T-helper 2 cell (primary cell): ENCODE measurements at places on chromosomes 1 and 21.

DNA sequence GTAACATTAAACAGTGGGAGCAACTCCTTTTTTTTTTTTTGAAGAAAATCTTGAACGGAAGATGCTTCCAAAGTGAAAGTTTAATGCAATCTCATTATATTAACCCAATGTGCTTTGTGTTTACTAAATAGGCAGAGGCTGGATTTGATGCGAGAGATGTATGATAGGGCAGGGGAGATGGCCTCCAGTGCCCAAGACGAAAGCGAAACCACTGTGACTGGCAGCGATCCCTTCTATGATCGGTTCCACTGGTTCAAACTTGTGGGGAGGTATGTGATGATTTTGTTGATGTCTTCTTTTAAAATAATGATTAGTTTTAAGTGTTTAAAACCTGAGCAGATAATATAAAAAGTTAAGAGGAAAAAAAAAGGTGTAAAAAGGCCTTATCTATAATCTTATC lies 74.2 kb upstream of the PGD start:
- peak; percentile 88 for DNase-seq

DNA sequence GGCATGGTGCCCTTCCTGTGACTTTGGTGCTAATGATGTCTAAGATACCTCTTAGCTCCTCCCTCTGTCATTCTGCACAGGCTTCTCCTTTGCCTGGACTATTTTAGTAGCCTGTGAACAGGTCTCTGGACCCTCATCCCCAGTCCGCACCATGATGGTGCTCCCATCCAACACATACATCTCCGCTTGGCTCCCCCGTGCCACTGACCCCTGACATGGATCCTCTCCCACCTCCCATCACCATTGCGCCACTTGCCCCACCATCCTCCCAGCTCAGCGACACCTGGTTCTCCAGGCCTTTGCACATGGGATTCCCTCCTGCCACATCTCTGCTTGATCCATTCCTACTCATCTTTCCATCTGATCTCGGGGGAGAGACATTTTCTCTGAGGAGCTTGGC lies 33.9 kb downstream of the RUNX3 start:
- DNase-seq, result no peak

GRCh38 chr1:166822385-166822784 lies 16.9 kb upstream of the POGK start:
- DNase-seq, result no peak

- DNase-seq, result no peak
Measured at GRCh38 chr1:41823471-41823870, 95.3 kb downstream of the HIVEP3 start.

GRCh38 chr1:165842671-165843129 lies 15.3 kb downstream of the UCK2 start:
- no peak for DNase-seq

GRCh38 chr1:154851392-154852177 lies 18.5 kb downstream of the KCNN3 start:
- no peak for DNase-seq

DNA sequence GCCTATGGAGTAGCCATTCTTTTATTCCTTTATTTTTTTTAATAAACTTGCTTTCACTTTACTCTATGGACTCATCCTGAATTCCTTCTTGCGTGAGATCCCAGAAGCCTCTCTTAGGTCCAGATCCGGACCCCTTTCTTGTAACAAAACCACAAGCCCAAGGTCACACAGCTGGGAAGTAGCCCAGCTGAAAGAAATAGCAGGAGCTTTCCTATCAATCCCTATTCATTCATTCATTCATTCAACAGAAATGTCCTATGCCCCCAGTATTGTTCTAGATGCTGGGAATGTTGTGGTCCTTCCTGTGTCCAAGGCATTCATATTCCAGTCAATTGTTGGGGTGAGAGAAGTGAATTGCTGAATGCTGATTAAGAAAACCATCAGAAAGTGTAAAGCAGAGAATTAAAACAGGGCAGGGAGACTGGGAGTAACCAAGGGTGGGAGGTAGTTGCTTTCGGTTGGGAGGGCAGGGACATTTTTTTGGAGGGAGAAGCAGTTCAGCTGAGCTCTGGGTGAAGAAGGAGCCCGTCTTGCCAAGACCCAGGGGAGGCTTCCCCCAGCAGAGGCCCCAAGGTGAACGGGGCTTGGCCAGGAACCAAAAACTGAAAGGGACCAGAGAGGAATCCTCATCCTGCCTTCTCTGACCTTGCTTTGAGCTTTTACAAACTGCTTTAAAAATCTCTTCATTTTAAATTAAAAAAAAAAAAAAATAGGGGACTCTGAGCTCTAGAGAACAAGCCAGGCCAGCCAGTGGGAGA lies 10.8 kb downstream of the PLA2G2D start:
- DNase-seq, result no peak

- no peak for DNase-seq
Measured at GRCh38 chr1:158951956-158952355, 20.6 kb downstream of the PYHIN1 start.

- no peak for DNase-seq
Measured at GRCh38 chr1:16158993-16159831, 3.3 kb upstream of the EPHA2 start.

DNA sequence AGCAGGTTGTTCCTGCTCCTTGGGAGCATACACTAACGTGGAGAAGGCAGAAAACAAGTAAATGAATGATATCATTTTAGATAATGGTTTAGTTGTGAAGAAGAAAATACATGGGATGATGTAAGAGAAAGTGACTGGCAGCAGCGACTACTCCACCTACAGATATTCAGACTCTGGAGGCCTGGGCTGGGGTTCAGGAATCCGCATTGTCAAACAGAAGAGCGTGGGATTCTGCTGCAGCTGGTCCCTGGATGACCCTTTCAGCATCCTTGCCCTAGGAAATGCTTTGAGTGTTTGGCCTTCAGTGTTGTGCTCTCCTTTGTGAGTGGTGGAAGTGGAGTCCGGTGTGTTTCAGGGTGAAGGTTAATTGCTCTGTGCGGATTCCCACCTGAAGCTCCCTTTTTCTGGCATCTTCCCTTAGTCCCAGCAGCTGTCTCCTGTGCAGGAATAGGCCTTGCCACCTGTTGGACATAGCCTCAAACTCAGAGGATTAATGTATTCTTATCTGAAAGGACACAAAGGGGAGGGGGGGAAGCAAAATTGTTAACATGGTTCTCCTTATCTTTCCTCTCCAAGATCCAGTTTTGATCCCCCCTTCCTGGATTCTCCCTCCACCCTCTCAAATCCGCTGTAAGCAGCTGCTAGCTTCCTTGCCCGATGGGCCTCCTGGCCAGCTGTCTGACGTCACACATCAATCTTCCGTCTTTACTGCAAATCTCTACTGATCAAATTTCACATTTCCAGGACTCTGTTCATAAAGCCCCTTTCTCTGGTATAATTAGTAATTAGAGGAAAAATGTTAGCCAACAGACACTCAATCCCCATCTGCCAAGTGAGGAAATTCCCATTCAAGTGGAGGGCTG lies 68.3 kb upstream of the SPAG17 start:
- no peak for DNase-seq

GRCh38 chr1:233211595-233211994 lies 83.9 kb downstream of the PCNX2 start:
- DNase-seq, result no peak

DNA sequence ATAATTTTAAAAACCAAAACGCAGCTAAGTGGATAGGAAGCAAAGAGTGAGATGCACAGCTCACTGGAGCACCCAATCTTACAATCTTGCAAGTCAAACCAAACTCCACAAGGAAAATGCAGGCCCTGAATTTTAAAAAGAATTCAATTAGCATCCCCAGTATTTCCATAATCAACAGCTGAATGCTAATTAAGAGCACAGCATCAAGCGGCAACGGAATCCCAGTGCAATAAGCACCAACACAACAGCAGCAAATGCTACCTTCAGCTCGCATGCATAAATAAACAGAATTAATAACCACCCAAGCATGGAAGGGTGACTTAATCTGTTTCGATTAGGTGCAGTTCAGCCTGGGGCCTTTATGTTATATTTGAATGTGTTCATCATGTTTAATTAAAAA lies 142.9 kb downstream of the SLC45A1 start:
- DNase-seq, result no peak

- no peak for DNase-seq
Measured at GRCh38 chr21:46247699-46248421, 19.3 kb upstream of the LSS start.
